ENCODE measurements at places on chromosomes 3 and 15.
A peak's percentile ranks its signal among the peaks of the same experiment; 100 is the strongest.

GRCh38 chr15:48373821-48374451, 42.7 kb downstream of the DUT start:
- ATAC-seq: peak; percentile 73

DNA sequence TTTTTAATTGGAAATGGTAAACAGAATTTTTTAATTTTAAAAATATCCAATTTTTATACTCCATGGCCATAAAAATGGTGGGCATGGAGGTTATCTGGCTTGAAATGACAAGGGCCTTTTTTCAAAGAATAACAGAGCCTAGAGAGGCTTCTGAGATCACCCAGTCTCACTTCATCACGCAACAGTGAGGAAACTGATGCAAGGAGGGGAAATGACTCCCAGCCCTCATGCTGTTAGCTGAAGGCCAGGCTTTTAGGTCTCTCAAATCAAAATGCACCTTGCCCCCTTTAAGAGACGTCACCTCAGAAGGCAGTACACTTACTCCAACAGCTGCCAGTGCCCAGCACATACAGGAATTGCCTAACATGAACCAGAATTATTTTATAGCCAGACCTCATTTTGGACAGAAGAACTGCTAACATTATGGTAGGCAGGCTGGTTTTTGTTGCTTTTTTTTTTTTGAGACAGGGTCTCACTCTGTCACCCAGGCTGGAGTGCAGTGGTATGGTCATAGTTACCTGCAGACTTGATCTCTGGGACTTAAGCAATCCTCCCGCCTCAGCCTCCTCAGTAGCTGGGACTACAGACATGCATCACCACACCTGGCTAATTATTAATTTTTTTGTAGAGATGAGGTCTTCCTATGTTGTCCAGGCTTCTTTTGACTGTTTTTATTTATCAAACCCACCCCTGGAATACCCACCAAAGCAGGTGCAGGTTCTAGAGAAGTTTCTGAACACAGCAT, 9.1 kb downstream of the RAB43 start:
- no peak for ATAC-seq

- ATAC-seq: no peak
These were observed 50.6 kb upstream of the SPPL2A start for GRCh38 chr15:50815958-50816590.

- no peak for ATAC-seq
These were observed 224.8 kb upstream of the CBLB start for GRCh38 chr3:106093616-106094015.

GRCh38 chr3:143436231-143436930, 316.8 kb downstream of the CHST2 start:
- no peak for ATAC-seq

DNA sequence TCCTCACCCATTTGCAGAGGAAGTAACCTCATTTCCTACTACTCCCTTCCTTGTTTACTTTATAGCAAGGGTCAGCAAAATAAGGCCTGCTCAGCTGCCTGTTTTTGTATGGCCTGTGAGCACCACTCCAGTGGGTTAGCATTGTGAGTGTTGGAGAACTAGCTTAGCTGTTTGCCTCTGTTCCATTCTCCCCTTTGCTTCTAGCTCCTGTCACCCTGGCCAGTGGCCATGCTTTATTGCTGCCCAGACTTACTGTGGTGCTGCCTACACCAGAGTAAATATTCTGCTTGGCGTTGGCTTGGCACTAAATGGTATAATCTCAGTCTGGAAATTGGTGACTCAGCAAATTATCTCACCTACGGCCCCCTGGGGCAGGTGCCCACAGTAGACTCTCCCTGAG, 8.8 kb downstream of the PDCD6IP start:
- ATAC-seq: no peak

DNA sequence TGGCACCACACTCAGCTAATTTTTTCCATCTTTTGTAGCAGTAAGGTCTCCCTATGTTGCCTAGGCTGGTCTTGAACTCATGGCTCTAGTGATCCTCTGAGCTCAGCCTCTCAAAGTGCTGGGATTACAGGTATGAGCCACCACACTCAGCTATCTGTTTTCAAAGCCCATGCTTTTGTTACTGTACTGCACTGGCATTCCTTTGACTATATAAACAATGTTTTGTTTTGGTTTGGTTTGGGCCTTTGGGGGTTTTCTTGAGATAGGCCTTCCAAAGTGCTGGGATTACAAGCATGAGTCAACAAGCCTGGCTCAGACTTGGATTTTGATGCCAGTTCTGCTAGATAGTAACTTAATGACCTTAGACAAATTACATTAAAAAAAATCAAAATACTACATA, 89.7 kb upstream of the GK5 start:
- no peak for ATAC-seq

GRCh38 chr3:191379446-191379845, 49.1 kb upstream of the UTS2B start:
- no peak for ATAC-seq

GRCh38 chr15:101024073-101024695, 105.0 kb downstream of the LRRK1 start:
- ATAC-seq: peak; percentile 92

- no peak for ATAC-seq
These were observed 318.5 kb upstream of the ARPP21 start for GRCh38 chr3:35320646-35321407.

- no peak for ATAC-seq
These were observed 55.0 kb upstream of the PTX3 start for GRCh38 chr3:157381606-157382005.

- no peak for ATAC-seq
These were observed 282.4 kb upstream of the GRM7 start for GRCh38 chr3:6578526-6578925.

GRCh38 chr3:100209948-100210771, 50.6 kb upstream of the TBC1D23 start:
- peak; percentile 53 for ATAC-seq

GRCh38 chr3:112777811-112778210, 68.9 kb downstream of the CD200R1L start:
- no peak for ATAC-seq

GRCh38 chr3:5809586-5810246, 622.2 kb downstream of the EDEM1 start:
- no peak for ATAC-seq

GRCh38 chr15:69973102-69973714, 124.5 kb downstream of the TLE3 start:
- no peak for ATAC-seq

DNA sequence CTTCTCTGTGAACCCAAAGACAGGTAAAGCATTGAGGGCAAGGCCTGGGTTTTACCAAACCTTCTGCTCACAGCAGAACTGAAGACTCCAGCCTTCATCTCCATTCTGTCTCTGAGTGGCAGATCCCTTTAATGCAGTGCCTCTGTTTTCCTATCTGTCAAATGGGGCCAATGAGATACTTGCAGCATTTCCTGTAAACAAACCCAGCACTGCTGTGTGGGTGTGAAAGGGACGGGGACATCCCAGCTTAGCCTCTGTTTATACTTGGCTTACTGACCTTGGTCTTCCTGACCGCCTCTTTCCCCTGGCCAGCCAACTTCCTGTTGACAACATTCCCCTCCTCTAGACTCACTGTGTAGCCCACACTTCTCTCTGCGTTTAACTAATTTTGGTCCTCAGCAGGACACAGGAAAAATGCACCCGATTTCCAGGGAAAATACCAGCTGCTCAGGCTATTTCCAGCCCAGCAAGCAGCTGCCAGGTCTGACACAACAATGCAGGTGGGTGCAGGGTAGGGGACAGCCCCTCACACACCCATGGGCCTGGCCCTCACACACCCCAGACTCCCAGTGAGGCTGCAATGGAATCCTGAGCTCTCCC, 105.9 kb upstream of the HERC1 start:
- peak; percentile 75 for ATAC-seq

DNA sequence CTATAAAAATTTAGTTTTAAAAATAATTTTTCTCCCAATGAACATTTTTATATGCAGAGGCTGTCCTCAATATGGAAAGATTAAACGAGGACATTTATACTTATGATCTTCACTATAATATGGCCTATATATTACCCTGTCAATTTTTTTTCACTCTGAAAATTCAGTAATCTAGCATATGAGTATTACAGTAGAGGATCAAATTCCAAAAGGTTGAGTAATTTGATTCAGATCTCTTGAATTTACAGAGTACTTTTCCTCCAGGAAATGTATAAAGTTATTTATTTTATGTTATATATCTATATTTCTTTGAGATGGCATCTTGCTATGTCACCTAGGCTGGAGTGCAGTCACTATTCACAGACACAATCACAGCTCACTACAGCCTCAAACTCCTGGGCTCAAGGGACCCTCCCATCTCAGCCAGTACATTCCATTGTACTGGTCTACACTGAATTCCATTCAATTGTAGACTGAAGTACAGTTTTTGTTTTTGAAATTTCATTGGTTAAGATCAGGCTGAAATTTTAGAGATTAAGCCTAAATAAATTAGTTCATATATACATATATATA, 16.3 kb upstream of the TRPM7 start:
- no peak for ATAC-seq

DNA sequence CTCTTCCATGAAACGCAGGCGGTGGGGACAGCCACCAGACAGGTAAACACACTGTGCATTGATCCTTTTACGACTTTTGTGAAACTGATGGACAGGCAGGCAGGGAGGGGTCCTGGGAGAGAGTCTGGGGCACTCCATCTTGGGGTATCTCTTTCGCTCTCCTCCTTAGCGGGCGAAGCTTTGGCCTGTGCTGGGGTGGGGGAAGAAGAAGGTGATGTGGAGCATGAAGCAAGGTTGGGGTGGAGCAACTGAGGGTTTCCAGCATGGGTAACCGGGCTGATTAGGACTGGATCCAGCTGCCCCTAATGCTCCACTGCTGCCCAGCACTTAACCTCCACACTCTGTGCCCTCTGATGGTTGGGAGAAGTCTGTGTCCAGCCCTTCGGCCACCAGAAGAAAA, 25.6 kb downstream of the MUC20 start:
- ATAC-seq: no peak

DNA sequence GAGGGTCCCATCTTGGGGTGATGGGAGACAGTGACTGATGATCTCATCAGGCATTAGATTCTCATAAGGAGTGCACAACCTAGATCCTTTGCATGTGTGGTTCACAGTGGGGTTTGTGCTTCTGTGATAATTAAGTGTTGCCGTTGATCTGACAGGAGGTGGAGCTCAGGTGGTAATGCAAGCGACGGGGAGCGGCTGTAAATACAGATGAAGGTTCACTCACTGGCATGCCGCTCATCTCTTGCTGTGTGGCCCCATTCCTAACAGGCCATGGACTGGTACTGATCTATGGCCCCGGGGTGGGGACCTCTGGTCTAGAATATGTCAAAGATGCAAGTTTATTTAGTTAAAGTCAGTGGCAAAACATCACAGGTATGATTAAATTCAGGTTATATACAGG, 8.7 kb downstream of the MEF2A start:
- no peak for ATAC-seq

DNA sequence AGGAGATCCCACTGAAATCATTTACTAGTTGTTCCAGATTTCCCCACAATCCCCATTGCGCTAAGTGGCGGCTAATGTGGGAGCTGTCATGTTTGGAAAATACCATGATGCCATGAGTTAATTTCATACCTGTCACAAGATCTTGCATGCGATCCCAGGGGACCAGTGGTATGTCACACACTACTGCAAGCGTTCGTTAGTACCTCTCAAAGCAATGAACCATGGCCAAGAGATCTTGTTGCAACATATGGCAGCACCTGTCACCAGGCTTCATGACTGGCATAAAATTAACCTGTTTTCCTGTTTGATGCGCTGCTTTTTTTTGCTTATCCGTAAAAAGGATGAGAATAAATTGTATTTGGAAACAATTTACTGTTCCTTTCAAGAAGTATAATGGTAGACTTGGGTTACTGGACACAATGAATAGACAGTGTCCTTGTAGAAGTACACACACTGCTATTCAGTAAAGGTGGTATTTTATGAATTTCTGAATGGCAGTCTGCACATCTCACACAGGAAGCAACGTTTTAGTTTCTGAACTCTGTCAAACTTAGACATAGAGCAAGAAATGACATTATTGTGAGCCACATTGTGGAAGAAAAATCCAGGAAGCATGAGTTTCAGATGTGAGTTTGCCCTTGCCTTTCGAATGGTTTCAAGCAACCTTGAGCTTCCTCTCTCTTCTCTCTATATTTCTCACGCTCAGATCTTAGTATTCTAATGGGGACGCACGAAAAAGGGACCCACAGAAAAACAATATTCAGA, 81.9 kb downstream of the CHL1 start:
- ATAC-seq: no peak

DNA sequence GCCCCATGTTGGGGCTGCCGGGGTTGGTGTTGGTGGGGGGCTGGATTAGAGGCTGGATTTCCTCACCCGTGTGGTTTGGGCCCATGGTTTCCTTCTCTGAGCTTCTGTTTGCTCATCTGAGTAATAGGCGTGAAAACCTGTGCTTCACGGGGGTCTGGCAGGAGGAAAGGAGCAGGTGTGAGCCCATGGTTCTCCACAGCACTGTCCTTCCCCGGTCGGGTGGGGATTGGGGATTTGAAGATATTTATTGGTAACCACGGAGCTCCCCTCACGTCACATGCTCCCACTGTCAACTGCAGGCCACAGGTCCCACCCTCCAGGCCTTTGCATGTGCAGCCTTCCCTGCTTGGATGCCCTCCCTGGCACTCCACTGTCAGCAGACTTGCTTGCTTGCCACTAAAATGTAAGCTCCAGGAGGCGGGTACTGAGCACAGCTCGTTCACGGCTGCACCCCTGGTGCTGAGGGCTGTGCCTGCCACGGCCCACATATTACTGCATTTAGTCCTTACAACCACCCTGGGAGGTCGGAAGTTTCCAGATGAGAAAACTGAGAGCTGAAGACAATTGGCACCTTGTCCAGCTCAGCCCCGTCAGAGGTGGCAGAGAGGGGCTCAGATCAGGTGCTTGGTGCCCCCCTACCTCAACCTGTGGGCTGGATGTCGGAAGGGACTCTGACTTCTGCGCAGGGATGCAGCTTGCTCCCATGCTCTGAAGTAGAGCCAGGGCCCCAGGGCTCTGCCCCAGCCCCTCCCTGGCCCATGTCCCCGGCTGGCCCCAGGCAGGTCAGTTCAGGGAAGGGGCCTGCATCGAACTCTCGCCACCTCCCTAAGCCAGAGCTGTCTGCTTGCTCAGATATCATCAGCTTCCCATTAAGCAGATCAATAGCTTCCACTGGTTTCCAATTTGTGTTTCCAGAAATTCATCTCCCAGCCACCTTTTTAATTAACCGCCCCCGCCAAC, 29.4 kb upstream of the IQSEC1 start:
- no peak for ATAC-seq

DNA sequence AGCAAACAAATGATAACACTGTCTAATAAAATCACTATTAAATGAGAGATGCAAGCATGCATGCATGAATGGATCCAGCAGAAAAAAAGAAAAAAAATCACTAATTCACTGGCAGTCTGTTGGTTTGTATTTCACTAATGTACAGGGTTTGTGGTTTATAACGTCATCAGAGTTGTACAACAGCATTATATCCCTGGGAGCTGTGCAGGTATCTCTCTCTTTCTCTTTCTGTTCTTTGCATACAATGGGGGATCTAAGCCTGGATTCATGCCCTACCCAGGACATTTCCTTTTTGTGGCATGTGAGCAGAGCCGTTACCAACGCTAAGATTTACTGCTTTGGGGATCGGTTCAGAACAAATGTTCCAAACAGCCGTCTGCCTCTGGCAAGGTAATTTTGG, 229.5 kb downstream of the SOX2 start:
- ATAC-seq: no peak
